ENCODE measurements at places on chromosomes 2 and 18.

- peak; percentile 55 for DNase-seq
These were observed 1.8 kb downstream of the UPP2 start for GRCh38 chr2:158103411-158104012.

DNA sequence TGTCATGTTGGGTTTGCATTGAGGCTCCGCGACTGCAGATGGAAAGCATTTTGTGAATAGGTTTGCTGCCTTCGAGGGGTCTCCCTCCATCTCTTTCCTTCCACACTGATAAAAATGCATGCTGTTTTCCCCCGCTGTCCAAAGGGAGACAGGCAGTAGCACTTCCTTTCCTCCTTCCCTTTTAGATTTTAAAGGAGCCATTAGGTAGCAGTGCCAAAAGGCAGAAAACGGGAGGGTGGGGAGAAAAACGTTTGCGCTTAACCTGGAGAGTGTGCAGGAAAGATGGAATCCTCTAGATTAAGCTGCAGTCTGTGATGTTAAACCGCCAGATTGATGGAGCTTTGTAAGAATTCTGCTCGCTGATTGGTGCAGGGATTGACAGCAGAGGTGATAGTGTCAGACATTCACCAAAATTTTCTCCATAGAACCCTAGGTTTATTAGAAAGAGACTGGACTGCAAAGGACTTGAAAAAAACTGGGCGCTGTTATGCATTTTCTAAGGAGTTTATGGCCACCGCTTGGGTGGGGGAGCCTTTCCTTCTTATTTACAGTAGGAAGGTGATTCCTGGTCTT, 688 bp downstream of the MAPRE2 start:
- DNase-seq = no peak

DNA sequence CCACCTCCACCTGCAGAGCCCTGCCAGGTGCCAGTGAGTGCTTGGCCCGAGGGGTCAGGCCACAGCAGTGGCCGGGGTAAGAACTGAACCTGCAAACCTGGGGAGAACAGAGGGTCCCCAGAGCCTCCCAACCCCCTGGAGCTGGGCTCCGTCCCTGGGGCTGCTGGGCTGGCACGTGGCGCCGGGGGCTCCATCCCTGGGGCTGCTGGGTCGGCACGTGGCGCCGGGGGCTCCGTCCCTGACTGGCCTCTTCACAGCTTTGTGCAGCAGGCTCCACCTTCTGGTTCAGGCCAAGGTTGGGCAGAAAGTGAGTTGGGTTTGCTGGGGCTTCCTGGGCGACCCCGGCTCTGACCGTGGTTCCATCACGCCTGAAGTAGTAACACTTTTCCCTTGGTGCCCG, 12.2 kb downstream of the RBFA start:
- DNase-seq = no peak

- no peak for DNase-seq
These were observed 678.9 kb downstream of the ARHGAP15 start for GRCh38 chr2:143808166-143808565.

GRCh38 chr2:117086174-117086942, 728.1 kb upstream of the DDX18 start:
- no peak for DNase-seq

GRCh38 chr2:238242731-238243495, 3.1 kb upstream of the HES6 start:
- peak; percentile 72 for DNase-seq

GRCh38 chr2:147550995-147551731, 293.7 kb upstream of the ACVR2A start:
- peak; percentile 62 for DNase-seq

DNA sequence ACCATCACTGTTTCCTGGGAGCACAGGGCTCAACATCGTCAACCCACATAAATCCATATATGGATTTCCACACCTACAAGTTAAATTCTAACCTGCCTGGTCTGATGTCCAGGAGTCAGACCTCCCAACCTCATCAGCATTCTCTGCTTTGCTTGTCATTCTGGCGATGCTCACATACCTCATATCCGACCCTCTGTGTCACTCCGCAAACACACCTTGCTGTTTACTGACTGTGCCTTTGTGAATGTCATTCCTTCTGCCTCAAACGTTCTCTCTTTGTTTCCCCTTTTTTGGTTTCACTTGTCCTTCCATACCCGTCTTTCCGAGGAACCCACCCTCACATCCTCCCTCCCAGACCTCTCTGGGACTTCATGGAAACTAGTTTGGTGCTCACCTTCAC, 187.1 kb downstream of the ACTR3 start:
- DNase-seq = no peak

DNA sequence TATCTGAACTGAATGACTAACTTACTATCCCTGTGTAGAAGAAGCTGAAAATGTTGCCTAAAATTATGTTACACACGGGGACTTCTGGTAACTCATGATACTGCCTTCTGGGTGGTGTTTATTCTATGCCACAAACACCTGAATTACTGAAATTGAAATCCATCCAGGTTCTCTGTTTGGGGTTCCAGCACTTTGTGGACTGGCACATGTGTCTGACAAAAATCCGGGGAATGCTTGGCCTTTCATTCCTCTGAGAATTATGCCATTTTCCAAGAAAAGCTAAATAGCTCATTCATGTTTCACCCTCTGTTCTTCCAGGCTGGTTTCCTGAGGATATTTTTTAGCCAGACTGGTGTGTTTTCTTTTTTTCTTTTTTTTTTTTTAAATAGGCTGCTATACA, 59.5 kb upstream of the POU3F3 start:
- DNase-seq = no peak

DNA sequence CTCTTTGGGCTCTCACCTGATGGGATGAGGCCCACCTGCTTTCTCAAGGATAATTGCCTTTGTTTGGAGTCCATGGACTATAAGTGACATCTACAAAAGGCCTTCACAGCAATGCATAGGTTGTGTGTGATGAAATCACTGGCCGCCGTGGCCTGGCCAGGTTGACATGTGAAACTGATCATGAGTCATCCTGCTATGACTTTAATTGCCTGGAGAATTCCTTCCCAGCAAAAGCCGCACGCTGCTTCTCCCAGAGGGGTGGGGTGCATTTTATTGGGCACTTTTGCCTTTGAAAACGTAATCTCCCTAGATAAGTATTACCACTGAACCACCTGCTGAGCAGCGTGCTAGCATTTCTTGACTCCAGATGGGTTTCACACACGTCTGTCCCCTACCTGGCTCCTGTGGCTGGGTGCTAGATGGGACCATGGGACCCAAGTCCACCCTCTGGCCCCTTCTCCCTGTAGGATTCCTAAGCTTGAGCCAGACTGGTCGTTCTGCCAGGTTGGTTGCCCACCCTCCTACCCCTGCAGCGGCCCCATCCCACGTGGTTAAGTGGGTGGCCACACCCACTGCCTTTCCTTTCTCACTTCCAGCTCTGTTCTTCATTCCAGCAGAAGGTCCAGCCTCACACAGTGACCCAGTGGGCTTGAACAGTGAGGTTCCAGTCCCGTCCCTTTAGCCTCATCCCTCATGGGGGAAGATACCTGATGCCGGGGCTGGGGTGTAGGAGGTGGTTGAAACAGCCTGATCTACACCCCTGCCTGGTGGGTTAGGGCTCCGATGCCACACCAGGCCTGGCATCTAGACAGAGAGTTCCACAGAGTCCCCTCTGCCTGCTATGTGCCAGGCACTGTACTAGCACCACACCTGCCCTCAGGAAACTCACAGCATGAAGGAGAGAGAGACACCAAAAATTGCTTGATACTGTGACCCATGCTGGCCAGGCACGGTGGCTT, 89.6 kb downstream of the GBX2 start:
- peak; percentile 95 for DNase-seq

DNA sequence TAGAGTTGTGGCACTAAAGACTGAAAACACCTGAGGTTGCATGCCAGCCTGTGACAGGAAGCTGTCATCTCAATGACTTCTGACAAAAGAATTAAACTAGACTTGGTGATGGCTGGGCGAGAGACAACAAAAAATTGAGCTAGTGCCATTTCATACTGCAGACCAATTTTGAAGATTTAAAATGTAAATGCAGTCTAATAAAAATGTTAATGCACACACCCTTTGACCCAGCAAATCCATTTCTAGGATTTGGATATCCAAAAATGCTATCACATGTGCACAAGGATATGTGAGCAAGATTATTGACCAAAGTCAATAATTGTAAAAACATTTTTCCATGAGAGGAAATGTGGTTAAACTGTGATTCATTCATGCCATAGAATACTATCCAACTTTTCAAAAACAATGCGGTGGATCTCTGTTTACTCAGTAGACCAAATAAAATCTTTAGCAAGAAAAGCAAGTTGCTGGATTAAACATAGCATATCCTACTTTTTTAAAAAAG, 5.6 kb downstream of the FBXO36 start:
- no peak for DNase-seq

- DNase-seq = no peak
These were observed 246.4 kb upstream of the HDAC4 start for GRCh38 chr2:239647052-239647819.

- DNase-seq = peak; percentile 40
These were observed 28.8 kb downstream of the SH3BP4 start for GRCh38 chr2:234980451-234981187.

DNA sequence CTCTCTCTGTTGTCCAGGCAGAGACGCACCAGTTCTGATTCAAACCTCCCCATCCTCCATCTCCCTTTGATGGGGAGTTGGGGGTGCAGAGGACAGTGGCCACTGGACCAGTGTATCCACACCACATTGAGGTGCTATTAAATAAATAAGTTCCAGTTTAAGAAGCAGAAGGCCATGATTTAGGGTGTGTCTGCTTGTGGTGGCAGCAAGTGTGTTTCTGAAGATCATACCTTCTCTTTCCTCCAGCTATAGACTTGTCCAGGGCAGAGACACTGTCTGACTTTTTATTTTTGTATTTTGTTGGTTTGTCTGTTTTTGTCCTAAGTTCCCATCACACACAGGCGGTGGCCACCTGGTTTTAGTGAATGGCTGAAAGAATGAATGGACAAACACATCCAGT, 16.5 kb upstream of the INO80C start:
- no peak for DNase-seq

DNA sequence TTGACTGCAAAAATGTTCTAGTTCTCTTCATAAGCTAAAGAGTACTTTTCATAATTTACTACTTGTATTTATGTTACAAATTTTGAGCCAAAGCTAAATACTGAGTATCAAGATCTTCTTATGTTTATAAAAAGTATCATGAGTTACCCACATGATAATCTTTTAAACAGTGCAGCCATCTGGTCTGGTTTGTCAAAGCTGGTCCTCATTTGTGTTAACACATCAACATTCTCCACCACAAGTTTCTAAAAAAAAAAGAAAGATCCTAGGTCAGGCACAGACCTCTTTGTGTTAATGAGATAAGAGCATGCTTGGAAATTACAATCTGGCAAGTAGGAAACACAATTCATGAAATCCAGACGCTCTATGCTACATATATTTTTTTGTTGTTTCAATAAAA, 75.5 kb upstream of the FRZB start:
- no peak for DNase-seq

DNA sequence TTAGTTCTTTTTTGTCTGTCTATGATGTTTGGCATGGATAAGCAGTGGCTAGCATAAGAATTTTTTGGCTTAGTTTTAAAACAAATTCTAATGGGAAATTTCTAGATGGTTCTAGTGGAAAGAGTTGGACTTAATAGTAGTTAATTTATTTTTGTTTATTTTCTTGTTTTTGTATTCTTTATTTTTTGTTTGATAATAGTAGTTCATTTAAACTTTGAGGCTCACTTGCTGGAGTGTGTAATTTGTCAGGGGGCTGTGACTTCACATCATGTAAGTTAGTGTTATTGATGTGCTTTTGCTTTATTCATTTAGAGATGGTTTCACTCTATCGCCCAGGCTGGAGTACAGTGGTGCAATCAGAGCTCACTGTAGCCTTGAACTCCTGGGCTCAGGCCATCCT, 43.7 kb upstream of the KLF11 start:
- no peak for DNase-seq

DNA sequence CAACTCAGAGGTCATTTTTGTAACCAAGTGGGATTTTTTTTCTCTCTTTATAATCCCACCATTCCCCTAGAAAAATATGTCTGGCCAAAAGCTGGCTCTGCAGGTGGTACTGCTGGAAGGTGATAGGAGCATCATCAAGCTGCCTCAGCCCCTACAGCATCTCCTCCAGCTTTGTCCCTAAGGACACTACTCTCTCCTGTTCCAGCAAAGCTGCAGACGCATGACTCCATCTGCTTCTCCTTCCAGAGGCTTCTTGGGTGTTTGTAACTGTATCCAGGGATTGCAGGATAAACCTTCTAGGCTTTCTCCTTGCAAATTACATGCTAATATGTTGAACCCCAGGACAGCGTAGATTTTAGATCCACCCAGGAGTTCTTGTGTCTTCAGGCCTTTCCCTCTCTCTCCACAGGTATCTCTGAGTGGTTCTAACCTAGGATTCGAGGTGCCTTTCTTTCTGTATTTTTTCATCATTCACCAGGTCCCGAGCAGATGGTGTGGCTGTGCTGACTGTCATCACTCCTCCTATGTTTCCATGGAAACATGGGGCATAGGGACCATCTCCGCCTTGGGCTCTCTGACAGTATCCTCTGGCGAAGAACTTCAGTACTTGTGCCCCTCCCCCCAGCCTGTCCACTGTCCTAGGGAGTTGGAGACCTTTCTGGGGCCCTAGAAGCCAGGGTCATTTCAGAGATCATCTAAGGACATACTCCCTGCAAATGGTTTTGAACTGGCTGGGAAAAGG, 34.3 kb downstream of the AFF3 start:
- no peak for DNase-seq

DNA sequence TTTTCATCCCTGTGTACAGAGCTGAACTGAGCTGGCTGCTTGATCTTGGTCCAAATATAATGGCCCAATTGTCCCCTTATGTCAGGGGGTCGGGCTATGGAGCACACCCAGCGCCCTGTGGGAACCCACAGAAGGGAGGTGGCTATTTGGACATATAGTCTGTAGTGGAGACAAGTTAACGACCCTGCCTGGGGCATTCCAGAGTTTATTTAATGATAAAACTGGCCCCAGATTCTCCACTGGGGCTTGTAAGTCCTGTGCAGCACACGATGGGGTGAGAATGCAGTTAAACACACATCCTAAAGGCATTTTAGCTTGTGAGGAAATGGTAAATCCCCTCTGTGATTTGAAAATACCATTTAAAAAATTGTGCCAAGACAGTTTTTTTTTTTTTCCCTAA, 72.9 kb downstream of the QPCT start:
- no peak for DNase-seq

DNA sequence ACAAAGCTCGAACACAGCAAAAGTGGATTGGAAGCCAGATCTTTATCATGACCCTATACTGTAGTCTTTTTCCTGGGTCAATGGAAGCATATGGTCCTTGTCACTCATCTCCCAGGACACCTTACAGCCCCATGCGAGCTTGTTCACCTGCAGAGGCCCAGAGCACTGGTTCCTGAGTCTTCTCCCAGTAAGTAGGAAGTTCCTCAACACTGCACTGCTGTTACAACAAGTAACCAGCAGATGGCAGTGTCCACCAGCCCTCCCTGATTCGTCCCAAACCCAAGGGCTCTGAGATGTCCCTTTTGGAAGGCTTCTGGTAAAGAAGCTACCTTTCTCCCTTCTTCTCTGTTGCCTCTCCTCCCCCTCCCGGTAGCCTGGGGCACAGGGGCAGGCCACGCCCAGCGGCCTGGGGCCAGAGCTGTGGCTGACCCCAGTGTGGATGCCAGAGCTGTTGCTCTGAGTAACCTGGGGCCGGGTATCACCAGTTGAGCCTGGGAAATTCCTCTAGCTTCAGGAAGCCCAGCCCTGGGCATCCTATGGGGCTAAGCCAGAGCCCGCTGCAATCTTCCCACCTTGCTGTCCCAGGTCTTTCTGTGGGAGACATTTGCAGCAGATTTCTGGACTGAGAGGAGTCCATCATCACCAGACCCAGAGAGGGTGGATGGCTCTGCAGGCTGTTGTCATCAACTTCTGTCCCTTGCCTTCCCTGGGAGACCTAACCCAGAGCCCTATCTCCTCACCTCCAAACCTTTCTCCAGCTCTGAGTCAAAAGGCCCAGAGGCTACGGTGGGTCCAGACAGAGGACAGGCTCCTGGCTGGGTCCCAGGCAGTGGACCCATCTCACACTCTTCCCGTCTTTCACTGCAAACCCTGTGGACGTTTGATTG, 5.3 kb upstream of the GDF7 start:
- peak; percentile 80 for DNase-seq

All from small intestine (tissue), 16 donors.